Activated T-cell treated with anti-CD3 and anti-CD28 coated beads, Interleukin-2, amount 50 U/mL, for 72 hours (primary cell): ENCODE measurements at places on chromosomes 5 and 9.

DNA sequence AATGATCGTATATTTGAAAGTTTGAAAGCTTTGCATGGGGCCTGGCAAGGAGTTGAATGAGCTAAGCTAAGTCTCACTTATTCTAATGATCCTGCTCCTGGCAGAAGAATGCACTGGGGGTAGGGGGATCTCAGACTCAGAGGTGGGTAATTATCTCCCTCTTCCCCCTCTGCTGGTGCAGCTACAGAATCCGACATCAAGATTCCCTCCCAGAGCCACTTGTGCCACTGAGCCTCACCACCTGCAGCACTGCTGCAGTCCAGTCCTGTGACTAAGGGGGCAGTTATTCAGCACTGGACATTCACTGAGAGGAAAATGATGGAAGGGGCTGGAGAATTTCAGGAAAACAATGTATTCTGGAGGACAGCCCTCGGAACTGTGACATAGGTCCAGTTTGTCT lies 205.8 kb downstream of the DEPDC1B start:
- no peak for DNase-seq

- DNase-seq = no peak
Measured at GRCh38 chr9:104748359-104749031, 1.0 kb downstream of the NIPSNAP3A start.

GRCh38 chr9:107755246-107755645 lies 265.7 kb upstream of the KLF4 start:
- no peak for DNase-seq

DNA sequence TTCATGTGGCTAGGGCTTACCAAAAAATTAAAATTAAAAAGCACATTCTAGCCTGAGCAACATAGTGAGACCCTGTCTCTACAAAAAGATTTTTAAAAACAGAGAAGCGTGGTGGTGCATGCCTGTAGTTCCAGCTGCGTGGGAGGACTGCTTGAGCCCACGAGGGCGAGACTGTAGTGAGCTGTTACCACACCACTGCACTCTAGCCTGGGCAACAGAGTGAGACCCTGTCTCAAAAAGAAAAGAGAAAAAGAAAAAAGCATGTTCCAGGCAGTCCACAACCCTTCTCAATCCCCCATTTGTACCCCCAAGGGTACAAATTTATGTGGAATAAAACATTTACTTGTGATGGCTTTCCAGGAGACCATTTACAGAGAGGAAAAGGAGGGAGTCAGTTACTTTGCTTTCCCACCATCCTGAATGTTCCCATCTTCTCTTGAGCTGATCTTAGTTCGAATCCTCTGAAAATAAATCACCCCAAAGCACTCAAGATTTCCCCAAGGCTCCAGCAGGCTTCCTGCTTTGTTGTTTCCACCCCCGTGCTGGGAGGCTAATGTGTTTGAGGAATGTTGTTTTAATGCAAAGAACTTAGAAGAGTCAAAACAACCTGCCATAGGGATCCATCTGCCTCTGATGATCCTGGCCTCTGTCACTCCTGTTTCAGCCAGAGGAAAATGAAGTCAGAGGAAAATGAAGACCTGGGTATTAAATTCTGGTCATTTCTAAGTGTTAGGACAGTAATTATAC lies 384.7 kb downstream of the BNC2 start:
- DNase-seq = no peak

GRCh38 chr5:154044581-154044980 lies 5.8 kb downstream of the MFAP3 start:
- DNase-seq = no peak

DNA sequence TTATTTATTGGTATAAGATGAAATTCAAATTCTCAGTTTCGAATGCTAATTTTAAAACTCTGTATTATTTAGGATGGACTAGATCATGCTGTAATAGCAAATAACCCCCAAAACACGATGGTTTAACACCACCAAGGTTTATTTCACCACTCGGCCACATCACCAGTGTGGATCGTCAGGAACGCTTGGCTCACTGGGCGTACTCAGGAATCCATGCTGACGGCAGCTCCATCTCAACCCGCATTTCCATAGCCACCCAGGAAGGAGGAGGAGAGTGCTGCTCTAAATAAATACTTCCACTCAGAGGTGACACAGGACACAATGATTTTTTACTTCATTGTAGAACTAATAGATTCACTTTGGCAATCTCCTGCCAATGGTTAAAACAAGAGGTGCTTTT lies 347.4 kb downstream of the SH3GL2 start:
- no peak for DNase-seq

GRCh38 chr5:102600964-102601363 lies 102.2 kb upstream of the SLCO6A1 start:
- DNase-seq = no peak

DNA sequence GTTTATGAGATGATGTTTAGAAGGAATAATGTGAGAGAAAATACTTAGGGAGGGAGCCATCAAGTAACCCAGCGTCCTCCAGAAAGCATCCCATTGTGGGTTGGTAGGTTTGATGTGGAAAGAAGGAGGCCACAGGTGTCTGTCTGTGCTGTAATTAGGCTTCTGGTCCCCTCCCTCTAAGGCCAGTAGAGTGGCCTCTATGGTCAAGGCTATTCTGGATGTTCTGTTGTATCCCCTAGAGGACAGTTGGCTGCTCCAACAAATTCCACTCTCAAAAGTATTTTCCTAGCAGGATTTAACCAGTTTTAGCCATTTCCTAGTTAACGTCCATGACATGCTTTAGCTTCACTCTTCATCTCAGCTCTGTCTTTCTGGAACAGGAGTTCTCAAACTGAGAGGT lies 106.5 kb downstream of the EGFLAM start:
- no peak for DNase-seq

- DNase-seq = no peak
Measured at GRCh38 chr5:180804129-180804618, 1.6 kb upstream of the MGAT1 start.

GRCh38 chr5:92402045-92402444 lies 1018.9 kb upstream of the ARRDC3 start:
- no peak for DNase-seq

DNA sequence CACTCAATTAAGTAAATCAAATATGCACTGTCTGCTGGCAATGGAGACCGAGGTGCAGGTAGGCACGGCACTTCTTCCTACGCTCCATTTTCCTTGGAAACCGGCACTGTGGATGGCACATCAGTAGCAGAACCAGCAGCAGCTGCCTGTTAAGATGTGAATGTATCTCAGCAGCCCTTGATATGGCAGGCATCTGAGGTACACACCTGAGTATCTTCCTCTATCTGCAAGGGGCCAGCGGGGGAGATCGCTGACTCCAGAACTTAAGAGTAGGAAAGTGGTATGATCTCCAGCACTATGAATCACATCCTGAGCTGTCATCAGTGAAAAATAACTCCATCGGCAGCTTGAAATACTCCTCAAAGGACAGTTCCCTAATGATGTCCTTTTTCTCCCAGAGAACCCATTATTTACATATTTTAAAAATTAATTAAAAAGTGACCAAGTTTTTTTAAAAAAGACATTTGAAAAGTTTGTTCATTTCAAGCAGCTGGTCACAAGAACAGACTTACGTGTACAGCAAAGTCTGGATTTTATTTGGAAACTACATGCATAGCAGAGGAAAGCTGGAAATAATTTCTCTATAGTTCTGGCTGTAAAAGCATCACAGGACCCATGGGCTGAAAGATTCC lies 97.1 kb downstream of the ADAMTS12 start:
- no peak for DNase-seq

GRCh38 chr5:43232943-43233833 lies 41.2 kb downstream of the NIM1K start:
- DNase-seq = no peak

DNA sequence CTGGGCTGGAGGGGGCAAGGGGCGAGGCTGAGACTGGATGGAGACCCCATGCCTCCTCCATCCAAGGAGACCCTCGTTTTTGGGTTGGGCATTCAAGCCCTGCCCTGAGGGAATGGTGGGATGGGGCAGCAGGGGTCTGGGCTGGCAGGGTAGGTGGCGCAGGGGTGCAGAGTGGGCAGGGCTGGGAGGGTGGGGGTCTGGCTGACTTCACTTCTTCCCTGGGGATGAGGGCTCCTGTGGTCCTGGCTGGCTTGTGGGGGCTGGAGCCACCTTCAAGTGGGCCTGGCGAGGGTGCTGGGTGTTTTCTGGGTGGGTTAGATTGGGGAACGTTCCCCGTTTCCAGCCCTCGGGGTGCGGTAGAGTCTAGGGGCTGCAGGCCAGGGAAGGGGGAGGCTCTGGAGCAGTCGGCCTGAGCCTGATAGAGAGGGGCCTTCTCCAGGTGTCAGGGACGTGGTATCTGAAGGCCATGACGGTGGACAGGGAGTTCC lies 412 bp downstream of the LCN1 start:
- no peak for DNase-seq

DNA sequence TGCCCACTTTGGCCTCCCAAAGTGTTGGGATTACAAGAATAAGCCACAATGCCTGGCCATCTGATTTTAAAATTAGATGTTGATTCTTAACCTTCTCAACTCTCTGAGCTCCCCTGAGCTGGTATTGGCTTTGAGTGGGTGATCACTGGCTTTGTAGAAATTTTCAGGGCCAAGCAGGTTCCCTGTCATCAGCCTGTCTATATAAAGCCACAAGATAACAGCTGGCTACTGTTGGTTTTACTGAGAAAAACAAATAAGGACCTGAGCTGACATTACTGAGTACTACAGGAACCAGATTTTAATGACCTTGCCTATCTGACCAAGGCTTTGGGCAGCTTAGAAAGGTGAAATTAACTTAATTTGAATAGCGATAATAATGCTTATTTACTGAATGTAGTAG lies 153.6 kb downstream of the MSX2 start:
- no peak for DNase-seq

GRCh38 chr5:68070591-68071281 lies 144.8 kb upstream of the PIK3R1 start:
- no peak for DNase-seq

DNA sequence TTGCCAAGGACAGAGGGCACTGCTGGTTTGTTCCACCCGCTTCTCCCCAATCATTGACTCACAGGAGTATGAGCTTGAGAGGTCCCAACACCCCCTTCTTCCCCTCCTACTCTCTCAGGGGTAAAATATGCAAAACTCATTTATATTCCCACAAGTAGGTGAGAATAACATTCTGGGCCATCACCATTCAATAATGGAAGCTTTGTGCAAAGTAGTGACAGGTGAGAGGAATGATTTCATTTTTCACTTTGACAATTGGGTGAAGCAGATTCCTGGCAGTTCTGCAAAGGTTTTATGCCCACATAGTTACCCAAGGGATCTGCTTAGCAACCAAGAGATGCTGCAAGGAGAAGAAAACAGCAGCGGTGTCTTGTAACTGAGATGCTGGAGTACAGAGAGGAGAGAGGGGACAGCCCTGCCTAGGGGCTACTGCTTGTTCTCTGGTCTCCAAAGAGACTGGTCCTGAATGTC lies 137.6 kb downstream of the CMYA5 start:
- DNase-seq = no peak

DNA sequence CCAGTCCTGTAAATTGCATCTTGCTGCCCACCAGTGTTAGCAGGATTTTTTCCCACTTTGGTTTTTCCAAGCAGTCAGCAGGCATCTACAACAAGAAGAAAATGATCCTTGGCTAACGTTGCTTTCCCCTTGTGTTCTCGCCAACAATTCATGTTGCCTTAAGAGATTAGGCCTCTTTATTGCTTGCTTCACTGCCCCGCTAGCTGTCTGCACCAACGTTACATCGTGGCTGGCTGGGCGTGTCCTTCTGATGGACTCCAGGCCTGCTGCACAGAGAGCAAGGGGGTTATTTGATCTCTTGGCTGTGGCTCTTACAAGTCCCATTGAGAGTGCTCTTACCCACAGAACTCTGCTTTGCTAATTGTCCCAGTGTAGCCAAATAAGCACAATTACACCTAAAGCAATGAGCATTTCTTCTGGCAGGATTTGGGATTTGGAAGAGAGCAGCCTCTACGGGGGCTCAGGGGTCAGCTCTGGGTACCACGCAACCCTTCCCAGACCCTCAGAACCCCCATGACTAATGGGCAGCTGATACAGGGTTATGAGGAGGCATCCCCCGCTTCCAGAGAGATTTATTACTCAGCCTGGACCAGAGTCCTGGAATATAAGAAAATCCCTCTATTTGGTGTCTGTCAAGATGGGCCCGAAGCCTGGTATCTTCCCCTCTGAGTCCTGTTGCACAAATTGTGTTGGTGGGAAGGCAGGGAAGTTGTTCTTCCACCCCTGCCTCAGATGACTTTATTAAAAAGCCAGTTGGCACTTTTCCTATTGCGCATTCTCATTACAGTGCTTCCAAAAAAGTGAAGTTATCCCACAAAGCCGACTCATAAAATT lies 17.6 kb downstream of the DCANP1 start:
- no peak for DNase-seq

DNA sequence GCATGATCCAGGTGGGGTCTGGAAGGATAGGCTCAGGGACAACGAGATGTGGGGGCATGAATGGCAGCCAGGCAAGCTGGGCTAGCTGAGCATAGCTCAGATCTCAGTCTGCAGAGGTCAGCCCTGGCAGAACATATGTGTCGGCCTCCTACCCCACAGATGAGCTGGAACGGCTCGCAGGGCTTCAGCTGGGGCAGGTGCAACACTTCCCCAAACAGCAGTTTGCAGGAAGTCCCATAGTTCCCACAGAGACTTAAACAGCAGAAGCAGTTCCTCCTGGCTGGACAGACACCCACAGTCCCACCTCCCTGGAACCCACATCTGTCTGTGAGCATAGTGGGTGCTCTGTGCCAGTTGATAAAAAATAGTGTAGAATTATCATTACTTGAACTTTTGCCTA lies 404.6 kb downstream of the GADD45G start:
- no peak for DNase-seq

DNA sequence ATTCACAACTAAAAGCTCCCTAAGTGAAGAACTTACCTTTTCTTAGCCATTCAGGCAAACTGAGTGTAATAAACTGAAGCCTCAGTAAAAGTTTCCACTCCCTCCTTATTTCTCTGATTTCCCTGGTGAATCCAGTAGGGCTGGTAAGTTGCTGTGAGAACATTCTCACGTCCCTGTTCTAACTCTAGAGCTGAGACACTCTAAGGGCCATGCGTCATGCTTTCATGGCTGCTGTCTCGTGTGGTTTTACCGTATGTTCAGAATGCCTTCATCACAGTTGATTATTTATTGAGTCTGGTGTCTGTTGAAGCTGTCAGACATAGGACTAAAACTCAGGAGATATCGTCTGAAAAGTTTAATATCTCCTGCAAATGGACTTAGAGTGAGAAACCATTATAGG lies 1.3 kb downstream of the OR2S2 start:
- no peak for DNase-seq

DNA sequence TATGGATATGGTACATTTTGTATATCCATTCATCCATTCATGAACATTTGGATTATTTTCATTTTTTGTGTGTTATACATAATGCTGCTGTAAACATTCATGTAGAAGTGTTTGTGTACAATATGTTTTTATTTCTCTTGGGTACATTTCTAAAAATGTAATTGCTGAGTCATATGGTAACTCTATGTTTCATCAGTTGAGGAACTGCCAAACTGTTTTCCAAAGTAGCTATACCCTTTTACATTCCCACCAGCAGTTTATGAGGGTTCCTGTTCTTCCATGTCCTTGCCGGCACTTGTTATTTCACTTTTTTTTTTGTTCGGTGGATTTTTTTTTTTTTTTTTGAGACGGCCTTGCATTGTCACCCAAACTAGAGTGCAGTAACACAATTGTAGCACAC lies 54.0 kb upstream of the MCCC2 start:
- no peak for DNase-seq
